ENCODE measurements at places on chromosomes 13 and 19.

DNA sequence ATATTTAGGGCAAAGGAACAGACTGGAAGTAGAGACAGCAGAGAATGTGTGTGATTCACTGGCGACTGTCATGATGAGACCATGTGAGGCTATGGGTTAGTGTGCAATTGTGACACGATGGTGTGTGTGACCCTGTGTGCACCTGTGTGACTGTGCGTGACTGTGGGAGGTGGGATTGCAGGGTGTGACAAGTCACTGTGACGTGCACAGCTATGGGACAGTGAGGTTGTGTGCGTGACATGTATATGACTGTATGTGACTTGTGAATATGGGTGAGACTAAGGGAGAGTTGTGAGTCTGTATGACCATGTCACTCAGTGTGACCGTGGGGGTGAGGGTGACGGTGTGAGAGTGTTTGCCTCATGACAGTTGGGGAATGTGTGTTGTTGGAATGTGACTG is 3.4 kb upstream of the GIPR start:
- no peak for DNase-seq

- no peak for DNase-seq
These were observed 62.1 kb upstream of the TPM4 start for GRCh38 chr19:16013851-16014840.

- DNase-seq: no peak
These were observed 49.4 kb downstream of the PEPD start for GRCh38 chr19:33472226-33472625.

DNA sequence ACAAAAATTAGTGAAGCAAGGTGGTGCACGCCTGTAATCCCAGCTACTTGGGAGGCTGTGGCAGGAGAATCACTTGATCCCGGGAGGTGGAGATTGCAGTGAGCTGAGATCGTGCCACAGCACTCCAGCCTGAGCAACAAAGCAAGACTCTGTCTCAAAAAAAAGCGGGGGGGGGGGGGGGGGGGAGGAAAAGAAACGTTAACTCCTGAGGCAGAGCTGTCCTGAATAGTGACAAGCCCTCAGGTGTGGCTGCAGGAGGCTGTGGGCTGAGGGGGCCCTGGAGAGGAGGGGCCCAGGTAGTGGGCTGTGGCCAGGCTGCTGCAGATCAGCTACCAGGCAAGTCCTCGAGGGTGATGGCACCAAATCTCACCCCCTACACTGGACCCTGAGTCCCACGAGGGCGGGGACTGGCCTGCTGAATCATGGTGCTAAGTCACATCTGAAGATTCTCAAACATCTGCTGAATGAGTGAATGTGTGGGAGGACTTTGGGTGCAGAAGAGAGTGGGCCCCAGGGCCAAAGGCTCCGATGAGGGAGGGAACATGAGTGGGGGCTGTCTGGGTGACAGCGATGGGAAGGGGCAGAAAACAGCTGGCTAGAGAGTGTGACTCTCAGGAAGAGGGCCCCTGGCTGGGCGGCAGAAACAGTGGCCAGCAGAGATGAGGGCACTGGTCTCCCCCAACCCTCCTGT is 24.6 kb upstream of the ATP1A3 start:
- no peak for DNase-seq

DNA sequence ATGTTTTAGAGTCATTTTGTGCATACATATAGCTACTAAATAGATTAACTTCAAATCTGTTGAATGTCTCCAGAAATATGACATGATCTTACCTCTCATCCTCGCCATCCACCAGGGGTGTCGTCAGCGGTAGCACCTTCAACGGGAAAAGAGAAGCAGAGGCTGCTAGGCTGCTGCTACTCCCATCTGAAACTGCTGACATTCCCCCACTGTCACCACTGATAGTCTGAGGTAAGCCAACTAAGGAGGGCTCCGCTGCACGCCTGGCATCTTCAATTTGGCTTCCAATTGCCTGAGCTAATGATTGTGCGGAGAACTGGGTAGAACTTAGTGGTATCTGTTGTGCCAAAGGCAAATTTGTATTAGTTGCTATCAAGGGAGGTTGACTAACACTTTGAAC is 3.1 kb downstream of the TSC22D1 start:
- DNase-seq: no peak

GRCh38 chr13:46170268-46170667 is 11.7 kb downstream of the LCP1 start:
- no peak for DNase-seq

DNA sequence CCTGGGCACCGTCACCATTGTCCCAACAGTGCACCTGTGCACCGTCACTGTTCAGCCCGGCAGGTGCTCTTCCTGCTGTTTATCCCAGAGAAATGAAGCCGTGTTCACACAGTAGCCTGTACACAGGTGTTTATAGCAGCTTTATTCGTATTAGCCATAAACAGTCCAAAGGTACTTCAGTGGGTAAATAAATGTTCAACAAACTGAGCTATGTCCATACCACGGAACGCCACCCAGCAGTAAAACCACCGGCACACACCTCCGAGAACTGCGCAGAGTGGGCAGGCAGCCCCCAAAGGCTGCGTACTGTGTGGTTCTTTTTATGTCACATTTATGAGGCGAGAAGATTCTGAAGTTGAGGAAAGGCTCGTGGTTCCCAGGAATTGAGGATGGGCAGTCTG is 44.9 kb upstream of the DCUN1D2 start:
- no peak for DNase-seq

DNA sequence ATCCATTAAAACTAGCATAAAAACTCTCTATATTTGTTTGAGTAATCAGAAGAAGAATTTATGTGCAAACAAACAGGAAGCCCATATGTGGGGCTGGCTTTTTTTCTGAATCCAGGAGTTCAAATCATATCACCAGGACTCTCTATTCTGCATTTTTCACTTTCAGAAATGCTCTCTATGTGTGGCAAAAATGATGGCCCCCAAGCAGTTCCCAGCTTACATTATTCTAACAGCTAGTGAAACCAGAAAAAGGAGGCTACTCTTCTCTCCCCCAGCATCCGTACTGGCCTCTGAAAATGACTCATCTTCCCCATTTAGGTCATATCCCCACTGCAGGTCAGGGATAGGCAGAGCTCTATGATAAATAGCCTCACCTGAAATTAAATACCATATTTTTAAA is 20.4 kb downstream of the RBM26 start:
- DNase-seq: peak; percentile 25

GRCh38 chr13:30870049-30870884 is 35.8 kb upstream of the MEDAG start:
- DNase-seq: no peak

- no peak for DNase-seq
These were observed 113.9 kb downstream of the KCNRG start for GRCh38 chr13:50129081-50129705.

- no peak for DNase-seq
These were observed 3.6 kb downstream of the RRAS start for GRCh38 chr19:49636233-49636932.

- no peak for DNase-seq
These were observed 6.4 kb upstream of the BST2 start for GRCh38 chr19:17411801-17412200.

DNA sequence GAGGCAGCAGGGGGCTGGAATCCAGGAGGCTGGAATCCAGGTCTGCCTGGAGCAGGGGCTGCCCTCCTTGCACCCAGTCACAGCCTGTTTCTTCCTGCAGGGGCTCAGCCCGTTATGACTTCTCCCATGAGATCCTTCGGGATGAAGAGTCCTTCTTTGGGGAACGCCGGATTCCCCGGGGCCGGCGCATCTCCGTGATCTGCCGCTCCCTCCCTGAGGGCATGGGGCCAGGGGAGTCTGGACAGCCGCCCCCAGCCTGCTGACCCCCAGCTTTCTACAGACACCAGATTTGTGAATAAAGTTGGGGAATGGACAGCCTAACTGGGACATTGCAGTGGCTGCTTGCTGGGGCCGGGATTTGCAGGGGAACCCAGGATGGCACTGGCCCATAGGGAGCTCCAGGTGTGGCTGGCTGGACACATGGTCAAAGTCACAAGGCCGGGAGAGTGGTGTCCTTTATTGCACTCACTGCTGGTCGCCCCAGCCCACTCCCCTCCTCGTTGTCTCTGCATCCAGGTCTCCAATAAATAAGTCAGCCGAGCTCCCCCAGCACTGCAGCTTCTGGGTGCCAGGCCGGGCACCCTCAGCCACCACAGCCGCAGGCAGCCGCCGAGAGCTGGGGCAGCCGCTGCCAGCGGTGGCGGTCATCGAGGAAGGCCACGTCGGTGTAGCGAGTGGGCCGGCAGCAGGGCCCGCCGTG is 872 bp downstream of the PSPN start:
- DNase-seq: no peak

- DNase-seq: no peak
These were observed 1544.6 kb downstream of the OLFM4 start for GRCh38 chr13:54573186-54573585.

- no peak for DNase-seq
These were observed 221.5 kb downstream of the TEX29 start for GRCh38 chr13:111541752-111542529.

GRCh38 chr13:46614582-46614981 is 61.6 kb downstream of the LRCH1 start:
- no peak for DNase-seq

DNA sequence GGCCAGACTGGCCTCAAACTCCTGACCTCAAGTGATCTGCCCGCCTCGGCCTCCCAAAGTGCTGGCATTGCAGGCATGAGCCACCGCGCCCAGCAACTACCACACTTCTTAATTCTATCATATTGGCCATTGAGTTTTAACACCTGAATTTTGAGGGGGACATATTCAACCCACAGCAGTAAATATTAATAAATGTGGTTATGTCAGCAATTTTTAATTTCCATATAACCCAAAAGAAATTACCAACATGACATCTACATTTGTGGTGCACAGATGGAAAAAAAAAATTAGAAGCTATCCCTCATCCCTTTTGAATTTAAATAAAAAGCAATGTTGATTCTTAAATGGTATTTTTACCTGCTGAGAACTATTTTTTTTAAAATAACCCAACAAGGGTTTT is 88.7 kb downstream of the SLITRK6 start:
- no peak for DNase-seq
